ENCODE measurements at places on chromosomes 2 and 18. TPM values are rescaled to one million over a fixed set of nuclear protein-coding genes. Genes with fewer than 3 reads are reported as not detected.

DNA sequence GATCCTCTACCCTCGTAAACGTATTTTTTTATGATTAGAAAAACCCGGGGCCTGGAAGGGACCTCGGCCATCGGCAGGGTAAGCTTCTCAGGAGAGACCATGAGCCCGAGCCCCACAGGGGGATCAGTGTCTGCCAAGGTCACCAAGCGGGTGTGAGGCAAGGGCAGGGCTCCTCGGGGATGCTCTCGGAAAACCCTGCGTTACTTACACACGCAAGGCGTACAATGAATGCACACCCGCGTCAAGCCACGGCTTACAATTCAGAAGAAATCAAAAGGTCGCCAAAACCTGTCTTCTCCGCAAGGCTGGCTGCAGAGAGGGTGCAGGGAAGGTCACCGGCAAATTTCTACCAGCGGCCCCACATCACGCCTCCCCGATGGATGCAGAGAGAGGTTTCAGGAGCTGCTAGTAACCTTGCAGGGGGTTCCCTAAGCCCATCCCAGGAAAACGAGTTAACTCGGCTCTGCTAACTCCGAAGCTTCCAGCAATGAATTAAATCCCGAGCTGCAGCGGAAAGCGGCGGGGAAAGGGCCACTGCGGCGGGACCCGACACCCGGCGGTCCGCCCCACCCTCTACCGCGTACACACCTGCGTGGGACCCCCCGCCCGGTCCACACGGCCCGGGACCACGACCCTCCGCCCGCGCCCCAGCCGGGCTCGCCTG is 638 bp downstream of the ST3GAL5 start:
- DNase-seq = peak; percentile 24

DNA sequence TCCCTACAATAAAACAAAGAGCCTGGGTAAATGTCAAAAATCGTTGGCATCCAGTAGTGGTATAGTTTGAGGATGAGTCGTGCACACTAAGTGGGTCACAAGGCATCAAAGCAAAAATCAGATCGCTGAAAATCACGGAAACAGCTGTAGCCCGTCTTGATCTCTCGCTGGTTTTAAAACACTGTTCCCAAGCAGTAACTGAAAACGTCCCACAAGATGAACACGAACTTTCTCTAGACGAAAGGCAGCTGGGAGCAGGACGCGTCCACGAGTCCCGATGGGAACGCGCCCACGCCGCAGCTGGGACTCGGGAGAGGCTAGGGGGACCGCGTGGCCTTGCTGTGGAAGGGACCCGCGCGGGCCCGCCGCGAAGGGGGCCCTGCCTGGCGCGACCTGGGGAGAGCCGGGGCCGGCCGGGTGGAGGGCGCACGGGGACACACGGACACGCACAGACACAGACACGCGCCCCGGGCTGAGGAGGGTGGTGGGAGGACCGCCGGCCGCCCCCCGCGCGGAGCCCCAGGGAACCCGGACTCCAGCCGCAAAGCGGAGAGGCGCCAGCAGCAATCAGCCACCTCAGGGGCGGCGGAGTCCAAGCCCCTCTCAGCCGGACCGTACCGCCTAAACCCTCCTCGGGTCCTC is 651 bp downstream of the STK17B start:
- peak; percentile 42 for DNase-seq

FABP1 gene
- total RNA-seq = not detected

NCKAP5 gene
- 14.2 TPM for total RNA-seq

DNA sequence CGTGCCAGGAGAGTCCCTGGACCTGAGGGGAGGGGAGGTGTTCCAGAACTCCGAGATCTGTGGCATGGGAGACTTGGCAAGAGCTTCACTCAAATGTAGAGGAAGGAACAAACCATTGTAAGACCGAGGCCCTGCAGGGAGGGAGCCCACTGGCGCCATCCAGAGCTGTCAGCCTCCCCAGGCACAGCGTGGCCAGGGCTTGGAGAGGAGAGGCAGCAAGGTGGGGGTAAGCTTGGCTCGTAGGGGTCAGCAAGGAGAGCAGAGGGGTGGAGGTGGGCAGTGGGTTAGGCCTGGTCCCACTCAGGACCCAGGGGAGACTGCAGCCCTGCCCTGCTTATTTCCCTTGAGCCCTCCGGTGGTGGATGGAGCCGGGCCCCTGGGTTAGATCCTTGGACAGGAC is 3.6 kb downstream of the TMEM177 start:
- no peak for DNase-seq
